Fibroblast of skin of left biceps (primary cell): ENCODE measurements at places on chromosomes 2 and 18.

GRCh38 chr2:69660637-69661036 lies 17.1 kb upstream of the AAK1 start:
- no peak for DNase-seq

DNA sequence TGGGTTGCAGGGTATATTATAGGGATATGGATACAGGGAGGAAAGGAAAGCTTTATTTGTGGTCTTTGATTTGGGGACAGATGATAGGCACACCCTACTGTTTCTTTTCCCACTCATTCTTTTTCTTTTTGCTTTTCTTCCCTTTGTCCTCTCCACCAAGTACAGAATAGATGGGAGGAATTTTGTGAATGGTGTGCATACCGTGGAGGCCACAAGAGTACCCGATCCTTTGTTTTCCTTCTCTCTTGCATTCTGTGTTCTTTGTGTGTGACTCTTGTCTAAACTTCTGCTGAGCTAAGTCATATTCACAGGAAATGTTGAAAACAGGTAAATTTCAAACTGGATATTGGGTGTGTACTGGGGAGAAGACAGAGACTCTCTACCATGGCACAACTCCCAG lies 321.4 kb upstream of the SLC8A1 start:
- no peak for DNase-seq

DNA sequence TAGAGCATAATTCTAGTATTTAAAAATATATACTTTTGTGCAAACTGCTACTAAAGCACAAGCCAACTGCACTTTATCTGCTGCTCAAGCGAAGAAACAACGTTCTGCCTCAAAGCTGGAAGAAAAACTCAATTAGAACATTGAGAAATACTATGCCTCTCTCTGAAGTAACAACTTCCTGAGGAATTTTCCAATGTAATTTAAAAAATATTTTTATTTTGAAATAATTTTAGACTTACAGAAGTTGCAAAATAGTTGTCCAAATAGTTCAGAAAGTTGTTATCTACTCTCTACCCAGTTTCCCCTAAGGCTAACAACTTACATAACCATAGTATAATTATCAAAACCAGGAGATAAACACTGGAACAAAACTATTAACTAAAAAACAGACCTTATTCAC lies 12.3 kb upstream of the POLI start:
- no peak for DNase-seq

GRCh38 chr18:39886136-39886535 lies 2068.9 kb upstream of the PIK3C3 start:
- DNase-seq = no peak

- no peak for DNase-seq
Measured at GRCh38 chr18:9694174-9694573, 13.9 kb upstream of the RAB31 start.

DNA sequence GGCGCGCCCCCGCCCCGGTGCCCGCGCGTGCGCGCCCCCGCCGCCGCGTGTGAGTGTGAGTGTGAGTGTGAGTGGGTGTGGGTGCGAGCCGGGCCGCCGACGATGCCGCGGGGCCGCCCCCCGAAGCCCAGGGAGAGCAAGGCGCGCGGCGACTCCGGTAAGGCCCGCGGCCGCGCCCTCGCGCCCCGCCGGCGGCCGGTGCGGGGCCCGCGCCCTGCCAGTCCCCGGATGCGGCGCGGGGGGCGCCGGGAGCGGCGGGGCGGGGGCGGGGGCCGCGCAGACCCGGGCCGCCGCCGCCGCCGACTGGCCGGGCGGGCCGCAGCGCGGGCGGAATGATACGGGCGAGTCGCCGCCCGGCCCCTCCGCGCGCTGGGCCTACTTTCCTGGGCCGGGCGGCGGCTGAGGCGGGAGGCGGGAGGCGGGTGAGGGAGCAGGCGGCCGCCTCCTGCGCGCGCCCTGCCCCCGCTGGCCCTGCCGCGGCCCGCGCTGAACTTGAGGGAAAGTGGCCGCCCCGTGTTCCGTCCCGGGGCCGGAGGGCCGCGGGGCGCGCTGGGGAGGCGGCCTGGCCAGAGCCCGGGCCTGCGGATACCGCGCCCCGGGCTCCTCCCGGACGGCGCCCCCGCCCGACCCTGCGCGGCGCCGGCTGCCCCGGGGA lies at the start of gene ZNF236:
ZNF236 (plus strand) TSS at position 52 of the 655 bp plus-strand sequence; CDS start at position 103, 51 bp downstream.
- DNase-seq = peak; percentile 59

DNA sequence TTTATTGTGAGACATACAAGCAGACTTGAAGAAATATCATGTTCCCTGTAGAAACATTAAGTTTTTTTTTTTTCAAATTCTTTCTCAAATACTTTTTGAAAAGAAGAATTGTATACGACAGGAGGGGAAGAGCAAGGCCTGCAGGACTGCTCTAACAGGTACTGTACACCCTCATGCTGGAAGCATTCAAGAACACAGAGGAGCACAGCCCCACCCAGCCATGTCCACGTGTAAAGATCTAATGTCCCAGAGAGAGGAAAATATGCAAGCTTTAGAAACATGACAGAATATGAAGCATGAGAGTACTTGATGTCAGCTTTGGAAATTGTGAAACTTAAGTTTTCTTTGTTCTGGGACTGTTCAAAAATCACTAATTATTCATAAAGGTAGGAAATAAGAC lies 191.6 kb downstream of the TTC32 start:
- no peak for DNase-seq

DNA sequence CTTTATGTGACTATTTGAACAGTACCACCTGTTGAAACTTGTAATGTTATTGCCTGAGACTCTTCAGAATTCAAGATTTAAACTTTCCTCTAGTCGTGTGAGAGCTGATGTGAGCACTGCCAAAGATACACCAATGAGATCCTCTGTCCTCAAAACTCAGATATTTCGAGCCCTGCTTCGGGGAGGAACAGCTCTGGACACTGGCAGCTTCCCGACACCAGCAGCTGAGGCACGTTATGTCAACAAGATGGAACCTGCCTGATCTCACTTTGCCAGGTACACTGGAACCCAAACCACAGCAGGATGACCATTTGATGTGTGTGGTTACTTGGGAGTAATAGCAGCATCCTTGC lies 319.9 kb upstream of the RBMS1 start:
- no peak for DNase-seq

- DNase-seq = no peak
Measured at GRCh38 chr18:45891806-45892205, 66.3 kb downstream of the SIGLEC15 start.

DNA sequence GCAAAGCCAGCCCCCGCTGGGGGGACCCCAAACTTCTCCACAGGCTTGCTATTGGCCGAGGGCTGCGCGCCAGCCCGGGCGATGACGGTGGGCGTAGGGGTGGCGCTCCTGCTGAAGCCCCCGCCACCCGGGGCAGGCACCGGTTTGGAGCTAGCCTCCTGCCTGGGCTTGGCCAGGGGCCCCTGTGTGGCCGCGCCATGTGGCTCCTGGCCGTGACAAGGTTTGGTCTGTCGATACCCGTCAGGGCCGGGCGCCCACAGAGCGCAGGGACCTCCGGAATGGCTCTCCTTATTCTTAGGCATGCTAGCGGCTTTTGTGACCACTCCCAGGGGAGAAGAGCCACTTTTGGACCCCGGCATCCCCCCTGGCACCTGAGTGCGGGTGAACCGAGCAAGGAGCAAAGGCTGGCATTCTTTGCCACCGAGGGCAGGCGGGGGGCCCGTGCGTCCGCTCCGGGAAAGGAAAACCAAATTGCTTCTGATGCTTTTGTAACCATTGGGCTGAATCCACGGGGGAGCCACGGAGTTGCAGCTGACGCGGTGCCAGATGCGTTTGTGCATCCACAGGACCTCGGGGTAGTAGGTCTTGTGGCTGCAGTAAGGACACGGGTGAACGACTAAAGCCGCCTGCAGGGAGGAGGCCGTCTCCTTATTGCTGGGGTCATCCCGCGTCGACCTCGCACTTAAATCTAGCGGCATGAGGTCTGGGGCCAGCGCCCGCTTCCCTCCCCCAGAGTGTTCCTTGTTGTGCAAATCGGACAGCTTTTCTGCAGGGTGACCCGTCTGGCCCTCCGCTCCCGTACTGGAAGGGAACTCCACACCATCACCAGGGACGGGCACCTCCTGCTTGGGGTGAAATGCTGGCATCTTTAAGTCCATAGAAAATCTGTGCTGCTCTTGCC lies 115.6 kb downstream of the ZNF516 start:
- DNase-seq = no peak

DNA sequence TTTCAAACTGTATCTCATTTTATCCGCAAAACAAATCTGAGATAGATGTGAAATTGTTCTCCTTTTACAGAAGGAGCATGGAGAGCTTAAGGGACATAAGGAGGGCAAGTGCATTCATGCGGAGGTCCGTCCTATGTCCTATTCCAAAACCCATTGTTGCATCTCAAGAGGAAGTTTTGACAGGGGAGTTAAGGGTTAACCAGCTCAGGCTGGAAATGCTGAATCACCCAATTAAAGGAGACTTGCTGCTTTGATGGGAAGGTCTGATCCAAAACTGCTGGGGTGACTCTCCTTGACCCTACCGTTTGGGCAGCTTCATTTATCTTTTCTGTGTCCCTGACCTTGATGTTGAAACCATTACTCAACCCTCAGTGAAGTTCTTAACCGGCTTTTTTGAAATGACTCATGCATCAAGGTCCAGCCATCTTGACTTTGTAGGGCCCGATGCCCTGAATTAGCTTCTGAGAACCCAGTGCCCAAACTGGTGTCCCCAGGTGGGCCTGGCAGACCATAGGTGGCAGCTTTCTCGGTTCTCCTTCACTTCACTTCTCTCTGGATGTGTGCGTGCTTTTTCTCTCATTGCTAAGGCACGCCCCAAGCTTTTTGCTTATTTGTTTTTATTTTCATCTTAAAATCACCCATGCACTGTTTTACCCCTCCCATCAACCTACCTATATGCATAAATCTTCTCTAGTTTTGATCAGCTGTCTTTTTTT lies 15.9 kb upstream of the TXNDC2 start:
- DNase-seq = no peak

DNA sequence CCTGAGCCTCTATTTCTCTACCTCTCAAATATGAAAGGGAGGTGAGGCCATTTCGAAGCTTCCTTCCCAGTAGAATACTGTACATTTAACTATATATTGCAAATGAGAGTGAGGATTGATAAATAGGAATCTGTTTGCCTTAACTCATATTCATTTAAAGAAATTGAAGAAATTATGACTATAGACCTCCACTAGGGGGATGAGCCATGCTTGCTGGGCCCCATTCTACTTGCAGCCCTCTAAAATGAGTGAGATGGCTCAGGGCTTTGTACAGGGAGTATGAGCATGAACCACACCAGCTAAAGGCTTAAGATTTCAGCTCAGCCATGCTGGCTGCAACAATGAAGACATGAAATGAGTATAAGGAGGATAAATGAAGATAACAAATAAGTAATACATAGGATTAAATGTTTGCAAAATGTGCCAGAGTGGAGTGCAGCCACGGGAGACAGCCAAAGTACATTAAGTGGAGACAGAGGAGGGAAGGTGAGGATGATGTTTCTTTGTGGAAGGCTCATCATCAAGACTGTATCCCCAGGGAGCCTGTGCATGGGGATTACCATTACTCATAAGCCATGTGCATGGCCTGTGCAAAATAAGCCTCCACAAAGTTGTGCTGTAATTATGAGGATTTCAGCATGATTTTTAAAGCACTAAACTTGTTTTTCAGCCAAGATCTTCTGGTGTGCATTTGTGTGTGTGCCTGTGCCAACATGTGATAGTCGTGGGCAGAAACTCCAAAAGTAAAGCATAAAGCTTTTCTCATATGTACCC lies 300.8 kb downstream of the CNTNAP5 start:
- no peak for DNase-seq
